Body of pancreas (tissue), 4 donors: ENCODE measurements at places on chromosomes 2 and 18.

DNA sequence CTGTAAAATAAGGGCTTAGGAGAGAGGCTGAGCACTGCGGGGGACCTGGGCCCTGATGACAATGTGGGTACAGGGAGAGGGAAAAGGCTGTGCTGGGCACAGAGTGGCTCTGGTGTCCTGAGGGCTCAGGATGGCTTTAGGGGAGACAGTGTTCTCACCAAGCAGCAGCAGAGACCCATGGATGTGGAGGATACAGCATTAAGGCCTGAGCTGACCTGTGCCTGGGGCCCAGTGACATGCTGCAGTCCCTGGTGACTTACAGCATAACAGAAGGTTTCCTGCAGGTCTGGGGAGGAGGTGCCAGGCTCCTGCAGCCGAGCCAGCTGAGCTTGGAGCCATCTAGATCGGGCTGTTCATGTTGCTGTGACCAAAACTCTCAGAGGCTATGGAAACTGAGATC is 191.3 kb upstream of the SMAD2 start:
- no peak overlapping the region for H3K4me3 ChIP-seq
- no peak overlapping the region for H3K27ac ChIP-seq
- H3K27me3 ChIP-seq = no peaks in the 10 kb centered on the region
- no peaks in the 10 kb centered on the region for H3K36me3 ChIP-seq

DNA sequence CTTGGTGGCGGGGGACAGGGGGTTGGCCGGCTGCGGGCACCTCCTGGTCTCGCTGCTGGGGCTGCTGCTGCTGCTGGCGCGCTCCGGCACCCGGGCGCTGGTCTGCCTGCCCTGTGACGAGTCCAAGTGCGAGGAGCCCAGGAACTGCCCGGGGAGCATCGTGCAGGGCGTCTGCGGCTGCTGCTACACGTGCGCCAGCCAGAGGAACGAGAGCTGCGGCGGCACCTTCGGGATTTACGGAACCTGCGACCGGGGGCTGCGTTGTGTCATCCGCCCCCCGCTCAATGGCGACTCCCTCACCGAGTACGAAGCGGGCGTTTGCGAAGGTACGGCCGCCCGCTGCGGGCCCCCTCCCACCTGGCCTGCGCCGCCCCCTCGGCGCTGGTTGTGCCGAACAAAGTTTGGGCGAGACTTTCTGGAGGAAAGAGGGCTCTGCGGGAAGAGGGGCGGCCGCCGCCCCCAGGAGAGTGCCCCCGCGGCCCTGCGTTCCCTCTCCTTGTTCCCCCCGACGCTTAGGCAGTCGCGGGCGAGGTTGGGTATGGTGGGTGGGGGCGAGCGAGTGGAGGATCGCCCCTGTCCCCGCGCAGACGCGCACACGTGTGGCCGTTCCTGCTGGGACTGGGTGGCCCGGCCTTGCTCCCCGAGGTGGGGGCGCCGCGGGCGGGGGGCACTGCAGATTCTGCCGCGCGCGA is 866 bp downstream of the CRIM1 start:
- H3K4me1 ChIP-seq = peaks cover 25% of the 10 kb centered on the region
- H3K27ac ChIP-seq = peak overlapping the region; percentile 84
- no peaks in the 10 kb centered on the region for H3K36me3 ChIP-seq
- H3K27me3 ChIP-seq = no peaks in the 10 kb centered on the region
- H3K4me3 ChIP-seq = peak overlapping the region; percentile 53

DNA sequence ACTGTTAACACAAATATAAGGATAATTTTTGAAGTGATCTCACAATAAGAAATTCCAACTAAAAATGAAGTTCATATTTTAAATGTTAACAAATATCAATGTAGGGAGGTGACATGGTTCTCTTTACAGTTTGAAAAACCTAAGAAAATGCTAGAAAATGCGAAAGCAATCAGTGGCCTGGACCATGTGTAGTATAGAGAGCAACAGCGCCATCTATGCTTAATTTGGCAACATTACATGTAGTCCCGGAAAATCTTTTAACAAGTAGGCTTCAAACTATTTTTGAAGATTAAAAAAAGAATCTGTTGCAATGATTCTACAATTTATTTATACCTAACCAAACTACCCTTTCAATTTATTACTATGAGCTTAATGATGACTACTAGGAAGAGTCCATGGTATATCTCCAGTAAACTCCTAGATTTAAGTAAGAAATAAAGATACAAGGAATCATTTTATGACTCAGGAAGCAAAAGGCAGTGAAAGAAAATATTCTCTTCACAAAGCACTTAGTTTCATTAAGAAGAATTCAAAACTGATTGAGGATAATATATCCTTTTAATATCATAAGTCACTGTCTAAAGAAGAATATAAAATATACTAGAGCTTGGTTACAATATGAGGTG is 33.3 kb downstream of the NDUFA10 start:
- no peaks in the 10 kb centered on the region for H3K27me3 ChIP-seq
- no peak overlapping the region for H3K4me3 ChIP-seq
- no peak overlapping the region for H3K27ac ChIP-seq

GRCh38 chr2:237209885-237210284 is 124.2 kb downstream of the COPS8 start:
- no peak for DNase-seq
- H3K27me3 ChIP-seq = no peaks in the 10 kb centered on the region
- H3K4me3 ChIP-seq = no peak overlapping the region
- H3K36me3 ChIP-seq = no peaks in the 10 kb centered on the region

DNA sequence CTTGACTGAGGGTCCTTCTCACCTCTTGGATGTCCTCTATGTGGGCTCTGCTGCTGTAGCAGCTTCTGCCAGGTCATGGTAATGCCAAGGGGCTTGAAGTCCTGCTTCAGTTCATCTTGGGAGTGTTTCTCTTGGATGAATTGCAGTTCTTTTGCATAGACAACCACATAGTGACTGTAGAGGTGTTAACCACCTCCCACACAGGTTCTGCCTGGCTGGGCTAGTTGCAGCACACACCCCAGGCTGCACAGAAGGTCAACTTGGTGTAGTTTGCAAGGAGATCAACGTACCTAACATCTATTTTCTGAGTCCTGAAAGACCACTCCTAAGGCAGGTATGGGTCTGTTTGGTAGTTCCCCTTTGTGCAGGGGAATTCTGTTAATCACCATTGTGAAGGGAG is 108.1 kb downstream of the ADCYAP1 start:
- no peak overlapping the region for H3K4me3 ChIP-seq
- no peak overlapping the region for H3K27ac ChIP-seq
- no peaks in the 10 kb centered on the region for H3K27me3 ChIP-seq
- H3K36me3 ChIP-seq = no peaks in the 10 kb centered on the region
